ENCODE measurements at places on chromosomes 11 and 22.

- DNase-seq: no peak
Observed at GRCh38 chr11:76155500-76156227, 50.6 kb downstream of the WNT11 start.

- no peak for DNase-seq
Observed at GRCh38 chr11:126736682-126737572, 263.6 kb downstream of the KIRREL3 start.

GRCh38 chr22:38839686-38840085 lies 4.1 kb downstream of the NPTXR start:
- no peak for DNase-seq

DNA sequence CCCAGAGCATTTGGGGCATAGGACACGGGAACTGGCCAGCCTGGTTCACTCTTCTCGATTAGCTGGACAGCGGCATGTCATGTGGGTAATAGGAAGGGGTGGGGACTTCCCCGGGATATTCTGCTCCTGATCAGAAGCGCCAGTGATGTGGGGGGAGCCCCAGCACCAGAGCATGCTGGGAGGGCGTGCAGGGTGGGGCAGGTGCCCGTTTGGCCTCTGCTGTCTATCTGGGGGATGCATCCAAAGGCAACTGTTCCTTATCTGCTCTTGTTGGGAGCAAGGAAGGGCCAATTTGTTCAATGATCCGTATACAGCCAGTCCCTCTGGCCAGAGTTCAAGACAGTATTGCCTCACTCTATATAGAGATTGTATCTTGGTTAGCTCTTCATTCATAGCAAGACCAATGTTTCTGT lies 43.6 kb downstream of the PPARA start:
- DNase-seq: no peak

DNA sequence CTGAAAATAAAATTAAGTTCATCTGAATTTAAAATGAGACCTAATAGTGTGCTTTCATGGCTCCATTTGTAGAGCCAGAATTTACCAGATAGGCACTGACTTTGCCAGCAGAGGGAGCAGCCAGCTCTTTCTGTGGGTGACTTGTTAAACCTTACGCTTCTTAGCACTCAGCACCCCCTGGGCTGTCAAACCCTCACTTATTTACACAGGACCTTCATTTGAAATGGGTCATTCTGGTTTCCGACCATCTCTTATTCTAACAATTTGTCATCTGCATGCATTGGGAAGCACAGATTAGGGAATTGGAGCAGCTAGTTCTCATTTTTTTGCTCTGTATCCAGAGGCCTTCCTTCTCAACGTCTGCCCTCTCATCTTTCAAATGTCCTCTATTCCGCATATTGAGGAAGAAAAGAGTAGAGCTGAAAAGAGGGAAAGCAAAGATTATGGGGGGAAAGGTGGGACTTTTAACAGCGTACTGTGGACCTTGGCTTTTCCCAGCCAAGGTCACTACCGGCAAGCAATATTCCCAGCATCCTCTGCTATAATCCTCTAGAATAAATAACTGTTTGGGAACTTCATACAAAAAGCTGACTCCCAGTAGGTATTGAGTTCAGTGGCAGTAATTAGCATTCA lies 3.1 kb downstream of the ASRGL1 start:
- peak; percentile 54 for DNase-seq

DNA sequence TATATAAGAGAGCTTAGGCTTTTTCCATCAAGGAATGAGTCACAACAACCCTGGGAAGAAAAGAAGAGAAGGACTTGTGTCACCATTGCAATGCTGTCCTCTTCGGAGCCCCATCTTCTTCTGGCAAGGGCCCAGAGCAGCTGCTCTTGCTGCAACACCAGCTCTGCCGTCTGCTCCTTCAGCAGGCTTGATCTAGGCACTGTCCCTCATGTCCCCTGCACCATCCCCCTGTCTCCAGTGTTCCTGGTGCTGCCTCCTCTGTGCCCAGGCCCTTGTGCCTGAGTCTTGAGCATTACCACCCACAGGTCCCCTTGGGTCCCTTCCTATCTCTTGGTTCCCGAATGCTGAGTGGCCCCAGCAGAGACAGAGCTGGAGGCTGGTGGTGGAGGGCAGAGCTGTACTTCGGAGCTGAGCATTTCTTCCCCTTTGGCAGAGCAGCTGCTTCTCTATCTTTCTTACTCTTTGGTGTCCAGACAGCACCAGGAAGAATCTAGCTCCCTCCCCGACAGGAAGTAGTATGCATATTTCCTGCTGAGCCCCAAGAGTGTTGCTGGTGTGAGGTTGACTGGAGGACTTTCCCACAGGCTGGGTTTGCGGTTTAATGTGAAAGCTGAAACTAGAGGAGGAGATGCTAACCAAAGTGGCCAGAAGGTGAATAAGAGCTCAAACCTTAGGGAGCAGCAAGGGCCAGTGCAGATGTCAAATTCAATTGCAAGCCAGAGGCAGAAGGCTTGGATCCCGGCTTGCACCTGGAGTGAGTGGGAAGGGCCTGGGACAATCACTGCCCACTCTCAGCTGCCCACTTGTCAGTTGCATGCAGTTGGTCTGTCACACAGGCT lies 27.8 kb downstream of the WEE1 start:
- peak; percentile 91 for DNase-seq

DNA sequence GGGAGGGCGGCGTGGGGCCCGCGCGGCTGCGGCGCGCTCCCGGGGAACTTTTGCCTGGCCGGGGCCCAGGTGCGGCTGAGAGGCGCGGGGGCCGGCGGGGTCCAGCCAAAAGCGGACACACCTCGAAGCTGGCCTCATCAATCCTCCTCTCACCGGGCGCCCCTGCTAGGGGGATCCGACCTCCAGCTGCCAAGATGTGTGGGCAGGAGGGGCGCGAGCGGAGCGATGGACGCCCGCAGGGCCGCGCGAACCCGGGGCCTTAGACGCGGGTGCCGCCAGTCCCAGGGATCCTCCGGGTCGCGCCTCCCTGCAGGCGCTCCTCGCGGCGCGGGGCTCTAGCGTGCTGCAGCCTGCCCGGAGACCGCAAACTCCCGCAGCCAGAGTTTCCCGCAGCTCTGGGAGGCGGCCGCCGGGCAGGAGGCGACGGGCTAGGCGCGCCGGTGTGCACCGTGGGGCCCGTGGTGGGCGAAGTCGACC lies 785 bp downstream of the IGSF9B start:
- DNase-seq: no peak

DNA sequence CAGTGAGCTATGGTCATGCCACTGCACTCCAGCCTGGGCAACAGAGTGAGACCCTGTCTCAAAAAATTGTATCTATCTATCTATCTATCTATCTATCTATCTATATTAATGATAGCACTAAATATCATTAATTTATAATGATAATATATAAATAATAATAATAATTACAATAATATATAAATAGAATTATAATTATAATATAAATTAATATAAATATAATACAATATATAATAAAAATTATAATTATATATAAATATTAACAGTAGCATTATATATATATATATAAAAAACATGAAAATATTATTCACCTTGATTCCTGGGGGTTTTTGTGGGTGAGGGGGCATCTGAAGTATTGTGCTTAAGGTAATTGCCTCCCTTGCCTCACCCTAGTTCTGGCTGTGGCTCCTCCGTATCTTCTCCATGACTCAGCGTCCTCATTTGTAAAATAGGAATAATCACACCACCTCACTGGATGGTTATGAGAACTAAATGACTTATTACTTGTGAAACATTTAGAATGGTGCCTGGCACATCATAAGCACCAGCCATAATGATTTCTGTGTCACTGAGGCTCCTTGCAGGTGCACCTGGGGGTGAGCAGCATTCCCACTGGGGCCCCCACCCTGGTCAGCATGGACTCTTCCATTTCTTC lies 18.8 kb downstream of the RASD2 start:
- no peak for DNase-seq

- DNase-seq: no peak
Observed at GRCh38 chr11:3221408-3222002, 2.9 kb upstream of the MRGPRG start.

- DNase-seq: peak; percentile 37
Observed at GRCh38 chr22:42299586-42300258, 29.3 kb upstream of the TCF20 start.

- DNase-seq: no peak
Observed at GRCh38 chr11:129946256-129946655, 50.9 kb upstream of the NFRKB start.

DNA sequence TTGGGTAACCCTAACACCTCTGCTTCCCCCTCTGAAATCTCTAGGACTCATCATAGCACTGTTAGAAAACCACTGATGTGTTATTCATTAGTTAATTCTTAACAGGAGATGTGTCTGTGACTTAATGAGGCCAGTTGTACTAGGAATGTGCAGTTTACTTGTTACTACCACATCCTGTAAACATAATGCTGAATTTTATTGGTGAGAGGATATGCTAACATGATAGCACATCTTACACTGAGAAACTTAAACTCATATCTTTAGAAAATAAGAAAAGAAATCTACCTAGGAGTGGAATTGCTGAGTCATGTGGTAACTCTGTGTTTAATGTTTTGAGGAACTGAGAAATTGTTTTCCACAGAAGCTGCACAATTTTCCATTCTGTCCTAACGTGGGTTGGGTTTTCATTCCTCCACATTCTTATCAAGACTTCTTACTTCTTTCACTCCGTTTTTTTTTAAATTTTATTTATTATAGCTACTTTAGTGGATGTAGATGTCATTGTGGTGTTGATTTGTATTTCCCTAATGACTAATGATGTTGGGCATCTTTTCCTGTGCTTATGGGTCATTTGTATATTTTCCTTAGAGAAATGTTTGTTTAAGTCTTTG lies 33.7 kb downstream of the RNF121 start:
- DNase-seq: peak; percentile 15

GRCh38 chr22:34858066-34858465 lies 207.9 kb upstream of the ISX start:
- DNase-seq: no peak

DNA sequence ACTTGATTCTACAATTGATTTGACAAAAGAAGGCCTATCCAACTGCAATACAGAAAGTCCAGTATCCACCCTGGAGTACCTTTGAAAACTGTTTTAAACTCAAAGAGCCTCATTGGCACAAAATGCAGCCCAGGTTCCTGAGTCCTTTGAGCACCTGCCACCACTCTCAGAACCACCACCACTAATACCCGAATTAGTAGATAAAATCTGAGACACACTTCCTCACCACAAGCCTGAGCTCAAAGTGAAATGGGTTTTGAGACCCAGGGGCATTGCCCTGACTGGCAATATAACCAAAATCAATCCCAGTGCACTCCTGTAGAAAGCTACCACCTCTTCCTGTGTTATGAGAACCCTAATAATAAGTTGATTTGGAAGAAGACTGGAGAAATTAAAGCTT lies 215.7 kb downstream of the CSNK2A3 start:
- no peak for DNase-seq

GRCh38 chr11:10076458-10077141 lies 217.4 kb downstream of the SBF2 start:
- DNase-seq: peak; percentile 44

DNA sequence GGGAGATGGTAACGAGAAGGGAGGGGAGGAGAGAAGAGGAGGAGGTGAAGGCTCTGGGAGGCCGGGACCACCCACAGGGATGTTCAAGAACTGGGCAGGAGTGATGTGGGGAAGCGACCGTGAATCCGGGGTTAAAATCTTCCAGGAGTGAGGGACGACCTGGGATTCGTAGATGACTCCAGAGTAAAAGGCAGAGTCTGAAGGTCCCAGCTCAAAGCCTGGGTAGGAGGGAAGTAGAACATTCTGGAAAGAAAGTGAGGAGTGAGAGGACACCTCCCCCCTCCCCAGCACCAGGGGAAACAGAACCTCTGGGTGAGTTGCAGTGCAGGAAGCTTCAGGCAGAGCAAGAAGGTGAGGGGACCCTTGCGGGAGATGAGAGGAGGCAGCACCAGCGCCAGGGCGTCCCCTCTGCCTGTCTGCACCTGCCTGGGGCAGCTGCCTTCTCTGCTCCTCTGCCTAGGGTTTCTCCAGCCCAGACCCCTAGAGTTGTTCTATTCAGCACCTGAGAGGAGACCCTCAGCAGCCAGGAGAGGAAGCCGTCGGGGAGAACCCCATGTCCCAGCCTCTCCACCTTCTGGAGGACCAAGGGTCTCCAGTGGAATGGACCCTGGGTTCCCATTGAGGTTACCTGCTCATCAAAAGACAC lies 49.7 kb downstream of the LINC01488 start:
- DNase-seq: no peak

DNA sequence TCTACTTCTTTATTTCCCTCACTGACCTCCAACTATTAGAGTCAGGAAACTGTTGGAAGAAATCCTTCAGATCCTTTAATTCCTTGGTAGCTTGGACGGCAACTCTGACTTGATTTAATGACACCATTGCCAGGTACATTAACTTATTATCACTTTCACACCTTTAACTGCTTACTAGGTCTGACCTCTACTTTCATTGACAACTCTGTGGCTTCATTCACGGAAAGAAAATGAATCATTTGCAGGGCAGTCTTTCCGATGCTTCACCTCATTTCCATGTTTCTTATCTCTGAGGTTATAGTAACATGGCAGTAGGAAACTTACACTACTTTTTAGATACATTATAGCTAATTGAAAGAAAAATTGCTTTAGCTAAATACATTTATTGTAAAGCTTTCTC lies 82.6 kb upstream of the PDGFD start:
- DNase-seq: no peak

- DNase-seq: no peak
Observed at GRCh38 chr11:3995949-3996554, 98.5 kb upstream of the RRM1 start.

DNA sequence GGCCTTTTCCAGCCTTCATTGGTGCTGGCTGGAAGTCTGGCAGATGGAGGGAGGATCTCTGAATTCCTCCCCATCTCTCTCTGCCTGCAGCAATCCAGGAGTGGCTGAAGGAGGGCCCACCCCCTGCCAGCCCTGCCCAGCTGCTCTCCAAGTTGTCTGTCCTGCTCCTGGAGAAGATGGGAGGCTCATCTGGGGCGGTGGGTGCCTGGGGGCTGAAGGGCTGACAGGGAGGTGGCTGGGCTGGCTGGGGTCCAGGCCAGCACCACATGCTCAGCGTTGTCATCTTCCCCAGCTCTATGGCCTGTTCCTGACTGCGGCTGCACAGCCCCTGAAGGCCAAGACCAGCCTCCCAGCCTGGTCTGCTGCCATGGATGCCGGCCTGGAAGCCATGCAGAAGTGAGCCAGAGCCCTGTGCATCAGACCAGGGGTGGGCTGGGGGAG lies 12.2 kb downstream of the TKFC start:
- DNase-seq: no peak

DNA sequence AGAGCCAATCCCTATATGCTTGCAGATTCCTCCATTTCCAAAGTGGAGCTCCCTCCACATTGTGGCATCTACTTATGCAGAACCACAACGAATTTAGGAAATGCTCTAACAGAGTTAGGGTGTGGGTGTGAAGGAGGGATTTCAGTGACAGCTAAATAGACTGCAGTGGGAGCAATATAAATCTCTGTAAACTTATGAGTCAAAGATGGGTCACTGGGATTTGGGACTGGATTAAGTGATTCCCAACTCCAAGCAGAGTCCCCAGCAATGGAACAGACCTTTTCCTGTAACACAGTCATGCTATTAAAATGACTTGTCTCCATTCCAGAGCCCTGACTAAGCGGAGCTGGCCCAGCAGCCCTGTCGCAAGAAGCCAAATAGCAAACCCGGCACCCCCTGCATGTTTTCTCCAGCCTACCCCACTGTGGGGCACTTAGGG lies 36.6 kb downstream of the RPL27A start:
- no peak for DNase-seq

- no peak for DNase-seq
Observed at GRCh38 chr11:72045849-72046248, 34.5 kb downstream of the NUMA1 start.

GRCh38 chr22:40147388-40148176 lies 30.1 kb upstream of the TNRC6B start:
- DNase-seq: no peak
